ENCODE measurements at places on chromosomes 4 and X.

GRCh38 chrX:24229400-24229879 lies 79.9 kb downstream of the ZFX start:
- DNase-seq = no peak

GRCh38 chr4:173571620-173572019 lies 41.6 kb upstream of the HAND2 start:
- no peak for DNase-seq

GRCh38 chr4:127995776-127996175 lies 30.6 kb downstream of the ABHD18 start:
- no peak for DNase-seq

DNA sequence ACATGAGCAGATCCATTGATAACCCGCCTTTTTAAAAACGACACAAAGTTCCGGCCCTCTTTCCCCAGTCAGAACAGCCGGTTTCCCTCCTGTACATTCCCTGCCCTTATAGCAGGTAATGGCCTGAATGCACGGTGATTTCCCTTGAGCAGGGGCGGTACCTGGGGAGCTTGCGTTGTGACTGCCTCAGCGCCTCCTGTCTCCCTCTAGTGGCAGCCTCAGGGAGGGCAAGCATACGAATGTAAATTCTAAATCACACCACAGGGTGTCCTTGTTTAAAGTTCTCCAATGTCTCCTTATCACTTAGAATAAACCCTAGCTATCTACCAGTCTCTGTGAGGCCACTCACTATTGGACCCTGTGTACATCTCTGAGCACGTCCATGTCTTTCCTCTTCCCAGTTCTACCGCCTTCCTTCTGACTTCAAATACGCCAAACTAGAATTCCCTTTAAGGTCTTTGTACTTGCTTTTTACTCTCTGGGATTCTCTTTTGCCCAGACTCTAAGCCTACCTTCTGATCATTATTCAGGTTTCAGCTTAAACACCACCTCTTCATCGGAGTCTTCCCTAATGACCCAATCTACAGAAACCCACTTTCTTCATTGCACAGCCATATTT lies 18.4 kb upstream of the LDB2 start:
- DNase-seq = peak; percentile 8

All from activated CD8-positive, alpha-beta memory T cell treated with anti-CD3 and anti-CD28 coated beads for 1 hour (primary cell).